ENCODE measurements at places on chromosomes 16 and 17. TPM values are rescaled to one million over a fixed set of nuclear protein-coding genes. Genes with fewer than 3 reads are reported as not detected.

The CDRT4 gene
- 23.3 TPM for total RNA-seq

- no peak for DNase-seq
- H3K27ac ChIP-seq = no peak overlapping the region
- no peaks in the 10 kb centered on the region for H3K4me1 ChIP-seq
- H3K36me3 ChIP-seq = no peaks in the 10 kb centered on the region
- H3K27me3 ChIP-seq = no peaks in the 10 kb centered on the region
Measured at GRCh38 chr16:71260995-71261394, 28.2 kb downstream of the CMTR2 start.

DNA sequence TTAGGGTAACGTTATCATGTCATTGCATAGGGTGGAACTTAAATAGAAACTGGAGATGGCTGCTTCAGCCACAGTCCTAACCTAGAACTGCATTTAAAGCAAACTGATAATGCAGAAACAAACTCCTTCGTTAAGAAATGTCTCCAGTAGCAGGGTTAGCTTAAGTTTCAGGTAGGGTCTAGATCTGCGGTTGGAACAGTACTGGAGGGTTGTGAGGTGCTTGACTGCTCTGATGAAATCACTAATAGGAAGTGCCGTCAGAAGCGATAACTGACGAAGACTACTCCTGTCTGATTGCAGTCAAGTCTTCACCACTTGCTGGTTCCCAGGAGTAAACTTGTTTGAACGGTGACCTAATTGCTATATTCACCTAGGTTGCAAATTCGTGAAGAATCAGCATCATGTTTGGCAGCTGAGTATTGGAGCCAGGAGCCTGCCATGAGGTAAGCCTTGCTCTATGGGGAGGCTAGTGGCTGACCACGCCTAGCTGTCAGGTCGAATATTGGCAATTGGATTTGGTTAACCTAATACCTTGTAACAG lies 24.5 kb downstream of the TRPV2 start:
- H3K27me3 ChIP-seq = no peaks in the 10 kb centered on the region
- H3K36me3 ChIP-seq = peaks cover 32% of the 10 kb centered on the region
- H3K4me1 ChIP-seq = peaks cover 29% of the 10 kb centered on the region
- H3K4me3 ChIP-seq = peak overlapping the region; percentile 99
- peak; percentile 37 for DNase-seq
- peak overlapping the region; percentile 66 for H3K27ac ChIP-seq

DNA sequence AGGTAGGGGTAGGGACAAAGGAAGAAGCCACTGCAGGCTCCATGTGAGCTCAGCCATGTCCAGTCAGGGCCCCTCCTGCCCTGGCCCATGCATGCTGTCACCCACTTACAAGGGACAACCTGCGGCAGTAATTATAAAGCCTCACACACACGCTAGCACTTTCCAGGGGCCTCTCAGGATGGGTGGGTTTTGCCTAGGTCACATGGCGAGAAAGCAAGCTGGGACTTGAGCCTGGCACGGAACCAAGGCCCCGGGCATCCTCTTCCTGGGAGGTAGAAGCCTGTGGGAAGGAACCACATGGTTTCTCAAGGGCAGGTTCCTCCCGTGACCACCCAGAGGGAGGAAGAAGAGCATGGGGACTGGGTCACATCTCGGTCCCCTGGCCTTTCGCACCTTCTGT lies 7.0 kb downstream of the ZNF319 start:
- H3K36me3 ChIP-seq = no peaks in the 10 kb centered on the region
- no peaks in the 10 kb centered on the region for H3K27me3 ChIP-seq
- no peak overlapping the region for H3K4me3 ChIP-seq
- no peaks in the 10 kb centered on the region for H3K4me1 ChIP-seq
- DNase-seq = no peak

DNA sequence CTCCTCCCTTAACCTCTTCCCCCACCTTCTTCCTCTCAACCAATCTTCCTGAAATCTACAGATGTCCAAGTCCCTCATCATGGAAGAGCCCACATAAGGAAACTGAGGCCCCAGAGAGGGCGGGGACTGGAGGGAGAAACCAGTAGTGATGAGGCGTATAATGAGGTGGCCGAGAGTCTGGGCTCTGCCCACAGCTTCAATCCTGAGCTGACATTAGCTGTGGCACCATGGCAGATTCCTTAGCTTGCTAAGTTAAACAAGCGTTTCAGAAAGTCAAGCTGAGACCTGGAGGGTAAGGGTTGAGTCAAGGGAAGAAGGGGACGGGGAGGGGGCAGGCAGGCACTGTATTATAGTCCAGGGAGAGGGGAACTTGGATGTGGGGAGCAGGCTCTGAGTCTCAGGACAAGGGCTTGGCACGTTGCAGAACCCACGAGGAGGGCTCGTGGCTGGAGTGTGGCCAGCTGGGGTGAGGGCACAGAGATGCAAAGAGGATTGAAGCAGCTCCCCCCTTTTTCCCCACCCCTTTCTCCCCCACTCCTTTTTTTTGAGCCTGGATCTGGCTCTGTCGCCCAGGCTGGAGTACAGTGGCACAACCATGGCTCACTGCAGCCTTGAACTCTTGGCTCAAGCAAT lies 13.3 kb downstream of the ARHGAP23 start:
- no peak overlapping the region for H3K27ac ChIP-seq
- no peak for DNase-seq
- no peaks in the 10 kb centered on the region for H3K27me3 ChIP-seq
- no peaks in the 10 kb centered on the region for H3K36me3 ChIP-seq
- no peak overlapping the region for H3K4me3 ChIP-seq

- no peaks in the 10 kb centered on the region for H3K4me1 ChIP-seq
- peak; percentile 35 for DNase-seq
- no peaks in the 10 kb centered on the region for H3K27me3 ChIP-seq
- no peak overlapping the region for H3K4me3 ChIP-seq
Measured at GRCh38 chr17:50618300-50618699, 16.4 kb upstream of the ABCC3 start.

GRCh38 chr16:86736502-86736901 lies 158.2 kb downstream of the FOXL1 start:
- H3K27ac ChIP-seq = no peak overlapping the region
- peaks cover 18% of the 10 kb centered on the region for H3K4me1 ChIP-seq
- H3K36me3 ChIP-seq = no peaks in the 10 kb centered on the region
- peaks cover 14% of the 10 kb centered on the region for H3K27me3 ChIP-seq
- no peak overlapping the region for H3K4me3 ChIP-seq

Measured in GM23248 (cell line).